DMS153 (cell line): ENCODE measurements at places on chromosomes 7 and 10.

- DNase-seq: no peak
These were observed 31.3 kb downstream of the LIPJ start for GRCh38 chr10:88617772-88618300.

GRCh38 chr7:52940481-52940880 lies 95.0 kb upstream of the POM121L12 start:
- no peak for DNase-seq

DNA sequence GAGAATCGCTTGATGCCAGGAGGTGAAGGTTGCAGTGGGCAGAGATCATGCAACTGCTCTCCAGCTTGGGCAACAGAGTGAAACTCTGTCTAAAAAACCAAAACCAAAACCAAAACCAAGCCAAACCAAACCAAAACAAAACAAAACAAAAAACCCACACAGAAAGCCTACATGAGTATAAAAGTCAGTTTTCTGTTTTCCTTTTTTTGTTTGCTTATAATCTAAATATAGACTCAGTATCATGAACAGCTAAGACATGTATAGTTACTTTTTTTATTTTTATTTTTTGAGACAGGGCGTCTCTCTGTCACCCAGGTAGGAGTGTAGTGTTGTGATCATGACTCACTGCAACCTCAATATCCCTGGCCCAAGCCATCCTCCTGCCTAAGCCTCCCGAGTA lies 16.8 kb upstream of the MTPN start:
- DNase-seq: no peak

GRCh38 chr10:18113881-18114280 lies 26.3 kb upstream of the CACNB2 start:
- DNase-seq: no peak
